ENCODE measurements at places on chromosomes 5 and 9.

- no peak for DNase-seq
Measured at GRCh38 chr5:158470764-158471534, 612.0 kb upstream of the CLINT1 start.

- DNase-seq: no peak
Measured at GRCh38 chr9:93050231-93050630, 8.3 kb upstream of the SUSD3 start.

- DNase-seq: no peak
Measured at GRCh38 chr9:38058452-38059232, 10.4 kb downstream of the SHB start.

DNA sequence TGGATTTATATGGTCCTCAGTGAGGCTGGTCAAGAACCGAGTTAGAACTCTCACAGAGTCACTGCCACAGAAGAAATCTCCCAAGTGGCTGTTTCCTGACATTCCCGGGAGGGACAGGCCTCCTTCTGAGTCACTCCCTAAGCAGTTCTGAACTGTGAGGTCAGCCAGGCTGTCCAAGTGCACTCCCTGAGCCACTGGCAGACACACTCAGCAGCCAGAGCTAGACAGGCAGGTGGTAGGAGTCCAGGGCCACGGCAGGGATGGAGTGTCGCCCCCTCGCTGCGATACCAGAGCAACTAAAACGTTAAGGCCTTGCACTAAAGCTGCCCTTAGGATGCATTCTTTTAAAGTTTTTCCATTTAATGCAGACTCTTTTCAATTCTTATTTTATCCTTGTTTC is 3.4 kb downstream of the IL4 start:
- no peak for DNase-seq

- no peak for DNase-seq
Measured at GRCh38 chr9:69829484-69829883, 8.9 kb downstream of the CFAP95 start.

GRCh38 chr5:136330353-136331038 is 34.8 kb downstream of the TRPC7 start:
- no peak for DNase-seq

DNA sequence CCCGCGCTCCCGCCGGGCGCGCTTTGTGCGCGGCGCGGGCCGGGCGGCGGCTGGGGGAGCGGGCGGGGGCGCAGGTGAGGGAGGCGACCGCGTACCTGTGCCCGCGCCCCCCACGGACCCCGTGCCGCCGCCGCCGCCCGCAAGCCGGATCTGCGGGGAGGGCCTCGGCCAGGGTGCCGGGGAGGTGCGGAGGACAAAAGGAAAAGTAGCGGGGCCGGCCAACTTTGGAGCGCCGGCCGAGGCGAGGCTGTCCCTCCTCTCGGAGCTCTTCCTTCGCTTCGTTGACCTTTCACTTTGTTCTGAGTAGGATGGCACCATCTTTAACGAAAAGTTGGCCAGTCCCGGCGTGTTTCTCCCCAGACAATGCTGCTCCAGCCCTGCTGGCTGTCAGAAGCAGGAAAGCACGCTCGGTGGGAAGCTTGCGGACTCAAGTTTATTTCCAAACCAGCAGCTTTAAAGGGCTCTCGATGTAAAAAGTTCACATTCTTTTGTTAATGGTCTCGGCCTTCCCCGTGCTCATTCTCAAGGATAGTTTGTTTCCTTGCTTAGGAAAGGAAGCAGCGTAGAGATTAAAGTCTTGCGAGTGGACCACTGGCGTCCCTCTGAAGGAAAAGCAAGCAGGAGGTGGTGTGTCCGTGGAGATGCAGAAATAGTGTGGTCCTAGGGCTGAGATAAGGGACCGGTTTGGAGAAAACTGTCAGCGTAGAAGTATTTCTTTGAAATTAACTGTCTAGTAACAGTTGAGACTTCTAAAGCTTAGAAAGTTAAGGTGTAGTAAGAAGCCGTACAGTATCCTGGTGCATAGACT is 639 bp downstream of the EHMT1 start:
- DNase-seq: peak; percentile 47

DNA sequence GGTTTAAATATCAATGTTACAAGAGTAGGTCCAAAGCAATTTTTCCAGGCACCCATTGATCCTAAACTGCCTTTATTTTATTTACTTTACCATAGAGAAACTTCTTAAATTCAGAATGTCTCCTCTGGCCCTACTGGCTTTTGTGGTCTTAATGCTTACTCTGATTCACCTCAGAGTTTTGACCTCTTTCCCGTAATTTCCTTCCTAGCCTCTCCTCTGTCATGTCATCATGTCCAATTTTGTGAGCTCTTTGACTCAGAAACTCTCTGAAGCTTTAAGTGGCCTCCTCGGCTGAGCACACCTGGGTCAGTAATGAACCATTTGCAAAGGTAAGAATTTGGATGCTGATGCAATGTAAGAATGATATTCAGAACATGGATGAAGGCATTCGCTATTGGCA is 303.8 kb upstream of the CDH18 start:
- DNase-seq: no peak

- DNase-seq: no peak
Measured at GRCh38 chr5:111747337-111747736, 9.7 kb downstream of the NREP start.

DNA sequence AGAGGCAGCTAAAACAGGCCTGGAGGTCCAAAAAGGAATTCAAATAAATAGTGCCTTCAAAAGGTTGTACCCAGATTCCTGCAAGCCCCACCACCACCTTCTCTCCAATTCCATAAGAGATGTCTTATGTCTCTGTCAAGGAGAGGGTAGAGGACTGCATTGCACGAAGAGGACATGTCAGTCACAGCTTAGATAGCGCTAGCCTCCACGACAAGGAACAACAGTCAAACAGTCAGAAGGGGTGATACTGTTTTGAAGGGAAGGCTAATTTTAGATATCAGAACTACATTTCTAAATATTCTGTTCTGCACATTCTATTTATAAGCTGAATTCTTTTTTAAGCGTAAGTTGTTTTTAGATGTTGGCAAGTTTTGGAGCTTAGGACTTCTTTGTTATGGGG is 34.2 kb downstream of the PLAC8L1 start:
- no peak for DNase-seq

DNA sequence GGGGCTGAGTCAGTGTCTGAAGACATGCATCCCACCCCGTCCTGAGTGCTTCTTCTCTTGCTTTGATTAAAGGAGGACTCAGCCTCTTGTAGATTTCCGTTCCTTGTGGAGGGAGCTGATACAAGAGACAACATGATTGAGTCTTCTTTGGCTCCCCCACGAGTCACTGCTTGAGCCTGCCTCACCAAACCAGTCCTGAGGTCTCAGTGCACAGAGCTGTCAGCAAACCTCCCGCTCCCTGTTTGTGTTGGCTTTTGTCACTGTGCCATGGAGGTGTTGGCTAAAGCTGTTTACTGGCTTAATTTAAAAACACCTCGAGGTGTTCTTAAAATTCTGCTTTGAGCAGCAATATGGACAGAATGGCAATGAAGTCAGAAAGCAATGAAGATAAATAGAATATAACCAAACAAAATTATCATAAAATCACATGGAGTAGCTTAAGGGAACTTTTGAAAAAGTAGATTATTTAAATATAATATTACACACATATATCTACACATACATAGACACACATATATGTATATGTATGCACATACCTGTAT is 234.1 kb upstream of the ANKRD55 start:
- no peak for DNase-seq

- DNase-seq: peak; percentile 36
Measured at GRCh38 chr9:4678679-4679267, 596 bp upstream of the CDC37L1 start.

DNA sequence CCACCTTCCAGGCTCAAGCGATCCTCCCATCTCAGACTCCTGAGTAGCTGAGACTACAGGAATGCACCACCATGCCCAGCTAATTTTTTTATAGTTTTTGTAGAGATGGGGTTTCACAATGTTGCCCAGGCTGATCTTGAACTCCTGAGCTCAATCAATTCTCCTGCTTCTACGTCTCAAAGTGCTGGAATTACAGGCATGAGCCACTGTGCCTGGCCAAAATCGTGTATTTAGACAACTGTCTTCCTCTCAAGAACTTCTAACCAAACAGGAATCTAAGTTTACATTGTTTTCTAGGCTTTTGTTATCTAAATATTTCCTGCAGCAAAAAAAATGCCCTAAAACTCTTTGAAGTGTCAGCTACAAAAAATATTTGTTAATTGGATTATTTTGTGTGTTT is 78.8 kb downstream of the NLN start:
- DNase-seq: no peak

- no peak for DNase-seq
Measured at GRCh38 chr5:125316915-125317535, 570.6 kb upstream of the ZNF608 start.

DNA sequence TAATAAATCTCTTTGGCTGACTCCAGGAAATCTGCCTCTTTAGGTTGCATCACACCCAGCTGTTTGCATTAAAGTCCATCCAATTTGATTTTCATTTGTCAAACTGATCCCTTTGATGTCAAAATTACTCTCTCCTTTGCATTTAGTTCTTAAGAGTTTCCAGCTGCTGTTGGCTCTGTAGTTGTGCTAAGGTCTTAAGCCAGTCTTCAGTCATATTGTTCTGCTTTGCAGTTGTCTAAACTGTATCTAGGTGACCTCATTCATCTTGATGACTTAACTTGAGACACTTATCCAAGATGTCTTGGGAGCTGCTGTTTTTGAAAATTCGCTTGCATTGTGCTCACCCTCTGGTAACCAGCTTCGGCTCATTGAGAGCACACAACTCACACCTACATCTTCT is 386.9 kb upstream of the TLE4 start:
- no peak for DNase-seq

DNA sequence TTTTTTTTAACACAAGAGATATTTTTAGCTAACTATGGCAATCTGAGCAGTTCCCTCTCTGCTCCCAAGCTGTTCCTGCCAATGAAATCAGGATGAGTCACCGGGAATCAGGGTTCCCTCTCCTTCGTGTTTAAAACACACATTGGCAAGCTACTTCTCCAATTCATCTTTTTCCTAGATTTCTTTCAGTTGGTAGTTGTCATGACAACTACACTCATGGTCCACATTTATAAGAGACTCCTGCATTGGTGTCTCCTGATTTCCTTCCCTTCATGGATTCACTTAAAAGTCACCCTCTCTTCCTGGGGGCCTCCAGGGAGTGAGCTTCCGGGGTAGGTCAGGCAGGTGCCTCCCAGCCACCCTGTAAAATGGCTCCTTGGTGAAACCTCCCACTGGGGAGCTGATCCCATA is 72.3 kb upstream of the NIPAL4 start:
- peak; percentile 5 for DNase-seq

DNA sequence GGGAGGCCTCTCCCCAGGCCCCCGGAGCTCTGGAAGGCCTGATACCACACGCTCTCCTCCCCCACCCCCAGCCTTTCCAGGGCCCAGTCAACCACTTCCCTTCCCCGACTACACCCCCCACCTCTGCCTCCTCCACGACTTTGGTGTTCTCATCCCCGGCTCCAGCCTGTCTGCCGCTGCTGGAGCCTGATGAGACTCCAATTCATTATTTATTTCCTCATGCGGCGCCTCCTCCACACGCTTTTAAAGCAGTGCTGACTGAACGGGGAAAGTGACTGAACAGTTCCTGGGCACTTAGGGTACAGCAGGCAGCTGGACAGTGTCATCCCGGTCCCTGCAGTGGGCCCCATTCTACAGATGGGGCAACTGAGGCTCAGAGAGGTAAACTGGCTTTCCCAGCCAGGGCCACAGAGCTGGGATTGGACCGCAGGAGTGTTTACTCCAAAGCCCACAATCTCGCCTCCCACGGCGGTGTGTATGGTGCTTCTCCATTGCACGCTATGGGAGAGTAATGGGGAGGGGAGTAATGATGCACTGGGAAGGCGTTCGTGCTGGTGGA is 15.9 kb upstream of the RPL26L1 start:
- DNase-seq: peak; percentile 67

DNA sequence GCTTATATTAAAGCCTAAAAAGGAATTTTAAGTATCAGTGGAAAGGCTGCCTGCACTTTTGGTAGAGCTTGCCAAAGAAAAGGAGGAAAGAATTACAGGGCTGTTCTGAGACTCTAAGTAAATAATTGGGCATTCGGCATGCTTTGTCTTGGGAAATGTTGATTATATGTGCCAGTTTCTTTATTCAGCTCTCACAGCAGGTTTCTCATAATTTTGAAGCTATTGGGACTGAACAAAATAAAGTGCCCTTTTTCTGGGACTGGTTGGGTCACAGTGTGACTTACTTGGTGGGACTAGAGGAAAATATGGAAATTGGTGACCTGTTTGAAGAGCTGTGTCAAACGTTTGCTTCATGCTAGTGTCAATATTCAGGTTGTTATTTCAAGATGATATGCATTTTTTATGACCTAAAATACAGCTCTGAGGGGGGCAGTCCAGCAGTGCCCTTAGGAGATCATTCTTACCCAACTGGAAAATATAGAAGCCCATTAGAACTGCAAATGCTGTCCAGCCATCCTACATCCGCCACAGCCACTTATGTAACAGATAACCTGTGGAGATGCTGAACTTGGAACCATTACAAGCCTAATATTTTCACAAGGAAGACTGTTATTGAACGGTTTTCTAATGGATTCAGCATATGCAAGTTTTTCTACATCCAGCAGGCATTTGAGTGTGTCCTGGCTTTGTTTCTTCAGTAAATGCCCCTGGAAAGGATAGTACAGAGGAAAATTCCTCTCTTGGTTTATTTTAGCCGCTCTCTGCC is 122.4 kb downstream of the SNCAIP start:
- no peak for DNase-seq

DNA sequence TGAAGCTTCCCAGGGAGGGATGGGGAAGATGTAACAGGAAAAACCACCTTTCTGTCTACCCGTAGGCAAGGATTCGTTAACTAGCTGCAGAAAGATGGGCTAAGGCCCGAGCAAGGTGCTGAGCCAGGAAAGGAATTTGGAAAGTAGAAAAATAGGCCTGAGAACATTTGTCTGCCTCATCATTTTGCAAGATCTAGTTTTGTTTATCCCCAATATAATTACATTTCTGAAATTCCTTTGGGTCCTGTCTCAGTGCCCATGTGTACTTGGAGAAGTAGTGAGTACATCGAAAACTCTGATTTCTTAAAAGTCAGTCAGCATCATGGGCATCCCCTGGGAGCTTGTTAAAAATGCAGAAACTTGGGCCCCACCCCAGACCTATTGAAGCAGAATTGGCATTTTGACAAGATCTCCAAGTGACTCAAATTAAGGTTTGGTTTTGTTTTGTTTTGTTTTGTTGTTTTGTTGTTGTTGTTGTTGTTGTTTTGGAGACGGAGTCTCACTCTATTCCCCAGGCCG is 52.1 kb upstream of the CEMIP2 start:
- no peak for DNase-seq
